ENCODE measurements at places on chromosomes 4 and X. TPM values are rescaled to one million over a fixed set of nuclear protein-coding genes. Genes with fewer than 3 reads are reported as not detected.

The SOX3 gene
- not detected for total RNA-seq

The GPR173 gene
- total RNA-seq, result 2.4 TPM

The ELF4 gene
- 10.6 TPM for total RNA-seq

The RHOXF2 gene
- total RNA-seq, result 0.29 TPM

The GRIA2 gene
- total RNA-seq, result not detected

The APELA gene
- not detected for total RNA-seq

All from RPMI7951 (cell line).